ENCODE measurements at places on chromosomes 13 and 19.

DNA sequence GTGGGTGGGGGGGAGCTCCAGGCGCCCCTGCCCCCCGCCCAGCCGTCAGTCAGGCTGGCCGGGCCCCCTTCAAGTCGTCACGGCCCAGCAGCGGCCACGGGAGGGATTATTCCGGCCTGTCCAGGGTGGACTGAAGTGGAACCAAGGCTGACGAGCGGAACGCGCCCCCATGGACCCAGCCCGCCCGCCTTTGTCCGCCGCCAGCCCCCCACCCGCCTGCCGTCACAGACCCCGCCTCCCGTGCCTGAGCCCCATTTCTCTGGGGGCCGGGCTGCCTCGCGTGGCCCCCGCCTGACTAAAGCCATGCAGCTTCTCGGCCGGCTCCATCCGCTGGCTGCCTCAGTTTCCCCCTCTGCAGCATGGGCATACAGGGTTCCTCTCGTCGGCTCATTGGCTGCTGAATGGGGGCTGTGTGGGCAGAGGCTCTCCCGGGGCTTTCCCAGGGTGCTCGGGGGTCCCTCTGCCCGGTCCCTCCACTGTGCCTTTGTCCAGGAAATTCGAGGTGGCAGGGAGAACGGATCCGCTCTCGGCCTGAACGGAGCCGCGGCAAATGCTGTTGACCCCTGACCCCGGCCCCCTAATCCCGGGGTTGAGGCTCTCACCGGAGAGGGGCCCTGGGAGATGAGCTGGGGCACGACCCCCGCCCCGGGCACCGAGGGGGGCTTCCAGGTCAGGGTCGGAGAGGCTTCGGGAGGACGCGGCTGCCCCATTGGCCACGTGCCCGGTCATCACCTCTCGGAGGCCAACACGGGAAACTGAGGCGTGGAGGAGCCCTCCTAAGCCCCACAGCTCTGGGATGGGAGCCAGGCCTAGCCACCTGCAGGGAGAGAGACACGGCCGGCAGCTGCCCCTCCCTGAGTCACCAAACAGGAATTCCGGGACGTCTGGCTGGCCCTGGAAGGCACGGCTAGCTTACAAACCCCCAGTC is 27.4 kb downstream of the EFNA2 start:
- no peak for DNase-seq

DNA sequence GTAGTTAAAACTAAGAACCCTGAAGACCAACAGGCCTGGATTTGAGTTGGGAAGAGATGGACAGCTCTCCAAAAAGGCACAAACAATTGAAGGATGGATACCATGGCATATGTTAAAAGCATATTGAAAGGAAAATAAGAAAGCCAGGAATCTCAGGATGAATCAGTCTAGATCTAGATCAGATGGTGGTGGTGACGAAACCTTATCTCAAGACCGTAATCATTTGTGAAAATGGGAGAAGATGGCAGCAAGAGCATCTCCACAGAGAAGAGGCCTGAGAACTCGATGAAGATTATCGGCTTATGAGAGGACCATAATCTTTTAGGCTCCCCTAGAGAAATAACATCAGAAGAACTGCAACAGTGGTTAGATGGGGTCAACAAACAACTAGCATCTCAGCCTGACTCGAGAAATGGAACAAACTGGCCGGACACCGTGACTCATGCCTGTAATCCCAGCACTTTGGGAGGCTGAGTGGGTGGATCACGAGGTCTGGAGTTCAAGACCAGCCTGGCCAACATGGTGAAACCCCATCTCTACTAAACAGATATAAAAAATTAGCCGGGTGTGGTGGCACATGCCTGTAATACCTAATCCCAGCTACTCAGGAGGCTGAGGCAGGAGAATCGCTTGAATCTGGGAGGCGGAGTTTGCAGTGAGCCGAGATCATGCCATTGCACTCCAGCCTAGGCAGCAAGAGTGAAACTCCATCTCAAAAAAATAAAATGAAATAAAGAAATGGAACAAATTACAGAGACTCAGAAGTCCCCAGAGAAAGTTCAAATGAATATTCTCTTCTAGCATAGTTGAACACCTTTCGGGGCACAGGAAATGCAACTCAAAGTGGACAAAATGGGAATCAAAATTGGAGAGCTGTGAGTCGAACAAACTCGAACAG is 47.6 kb downstream of the FOXO1 start:
- DNase-seq: no peak

- no peak for DNase-seq
Measured at GRCh38 chr19:48645620-48646000, 377 bp downstream of the CA11 start.

GRCh38 chr13:105428811-105429210 is 1106.7 kb downstream of the EFNB2 start:
- DNase-seq: no peak

DNA sequence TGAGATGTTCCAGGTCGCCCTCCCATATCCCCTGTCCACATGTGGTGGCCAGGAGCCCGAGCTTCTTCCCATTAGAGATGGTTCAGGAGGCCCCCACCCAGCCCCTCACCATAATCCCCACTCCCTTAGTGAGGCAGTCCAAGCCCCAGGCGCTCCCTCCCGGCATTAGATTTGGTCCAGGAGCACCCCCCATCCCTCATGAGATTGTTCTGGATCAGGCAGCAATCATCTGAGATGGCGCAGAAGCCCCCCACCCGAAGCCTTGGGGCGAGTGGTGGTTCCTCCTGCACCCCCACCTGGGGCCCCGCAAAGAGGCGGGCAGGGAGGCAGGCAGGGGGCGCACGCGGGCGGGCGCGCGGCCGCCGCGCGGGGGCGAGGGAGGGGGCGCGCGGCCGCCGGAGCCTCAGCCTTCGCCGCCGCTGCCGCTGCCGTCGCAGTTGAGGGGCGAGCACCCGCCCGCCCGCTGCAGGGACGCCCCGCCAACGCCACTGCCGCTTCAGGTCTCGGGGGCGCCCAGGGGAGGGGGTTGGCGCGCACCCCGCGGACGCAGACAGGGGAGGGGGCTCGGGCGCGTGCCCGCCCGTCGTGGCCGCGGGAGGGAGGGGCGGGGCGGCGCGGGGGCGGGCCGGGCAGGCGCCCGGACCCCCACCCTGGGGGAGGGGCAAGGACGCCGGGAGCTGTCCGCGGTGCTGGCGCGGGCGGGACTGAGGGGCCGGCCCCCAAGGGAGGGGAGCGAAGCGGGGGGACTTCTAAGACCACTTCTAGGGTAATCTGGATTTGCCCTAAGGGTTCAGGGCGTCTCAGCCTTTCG is 46.4 kb upstream of the SHKBP1 start:
- no peak for DNase-seq

DNA sequence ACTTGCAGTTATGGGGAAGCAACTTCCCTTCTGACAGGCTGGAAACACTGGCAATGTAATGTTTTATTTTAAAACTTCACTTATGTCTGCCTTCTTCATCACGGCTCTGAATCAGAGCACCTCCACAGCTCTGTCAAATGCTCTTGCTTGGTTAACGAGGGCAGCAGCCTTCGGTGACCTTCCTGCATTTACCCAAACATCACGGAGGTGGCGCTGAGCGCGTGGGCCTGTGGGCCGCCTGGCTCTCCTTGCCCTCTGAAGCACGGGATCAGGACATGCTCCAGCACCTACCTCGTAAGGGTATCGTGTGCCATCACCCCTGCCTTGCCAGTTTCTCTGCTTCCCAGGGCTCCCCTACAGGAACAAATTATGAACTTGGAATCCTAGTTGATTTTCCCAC is 310.0 kb downstream of the TEX29 start:
- no peak for DNase-seq

DNA sequence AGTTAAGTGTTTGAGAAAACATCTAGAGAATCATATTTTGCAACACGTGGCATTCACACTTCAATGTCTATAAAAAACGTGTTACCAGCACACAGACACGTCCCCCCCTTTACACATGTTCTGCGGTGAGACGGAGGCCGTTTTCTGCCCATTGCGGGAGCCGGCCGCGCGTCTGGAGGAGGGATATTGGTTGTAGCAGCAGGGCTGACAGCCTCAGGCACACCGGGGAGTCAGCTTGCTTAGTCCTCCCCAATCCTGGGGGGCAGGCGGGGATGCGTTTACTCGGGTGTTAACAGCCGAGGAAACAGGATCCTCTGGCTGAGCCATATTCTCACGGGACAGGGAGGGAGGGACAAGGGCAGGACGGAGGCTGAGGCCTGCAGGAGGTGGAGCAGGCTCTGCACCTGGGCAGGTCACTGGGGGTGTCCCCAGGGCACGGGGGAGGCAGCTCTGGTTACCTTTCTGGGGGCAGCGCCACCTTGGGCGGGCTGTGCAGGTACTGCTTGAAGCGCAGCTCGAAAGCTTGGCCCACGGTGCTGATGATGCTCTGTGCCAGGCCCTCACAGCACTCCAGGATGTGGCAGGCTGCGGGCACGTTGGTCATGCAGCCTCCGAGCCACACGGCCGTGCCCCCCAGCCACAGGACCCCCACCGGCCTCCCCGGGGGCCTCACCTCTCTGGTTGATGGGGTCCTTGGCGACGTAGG is 25.0 kb downstream of the SHC2 start:
- DNase-seq: no peak

GRCh38 chr13:51608857-51609406 is 24.7 kb downstream of the WDFY2 start:
- DNase-seq: no peak

GRCh38 chr19:10874024-10874423 is 2.7 kb downstream of the CARM1 start:
- DNase-seq: no peak

- no peak for DNase-seq
Measured at GRCh38 chr13:35994131-35994966, 136.8 kb downstream of the DCLK1 start.

DNA sequence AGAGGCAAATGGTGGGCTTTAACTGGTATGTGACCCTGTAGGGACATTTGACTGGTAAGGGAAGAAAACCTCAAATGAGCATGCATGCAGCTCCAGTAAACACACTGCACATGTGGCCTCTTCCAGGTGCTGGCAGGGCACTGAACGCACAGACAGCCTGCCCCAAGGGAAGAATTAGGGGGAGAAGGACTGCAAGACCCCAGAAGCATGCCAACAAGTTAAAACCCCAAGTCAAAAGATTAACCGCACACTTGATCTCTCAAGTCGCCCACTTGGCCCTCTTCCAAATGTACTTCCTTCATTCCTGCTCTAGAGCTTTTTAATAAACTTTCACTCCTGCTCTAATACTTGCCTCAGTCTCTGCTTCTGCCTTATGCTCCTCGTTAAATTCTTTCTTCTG is 46.9 kb upstream of the SLITRK1 start:
- no peak for DNase-seq

DNA sequence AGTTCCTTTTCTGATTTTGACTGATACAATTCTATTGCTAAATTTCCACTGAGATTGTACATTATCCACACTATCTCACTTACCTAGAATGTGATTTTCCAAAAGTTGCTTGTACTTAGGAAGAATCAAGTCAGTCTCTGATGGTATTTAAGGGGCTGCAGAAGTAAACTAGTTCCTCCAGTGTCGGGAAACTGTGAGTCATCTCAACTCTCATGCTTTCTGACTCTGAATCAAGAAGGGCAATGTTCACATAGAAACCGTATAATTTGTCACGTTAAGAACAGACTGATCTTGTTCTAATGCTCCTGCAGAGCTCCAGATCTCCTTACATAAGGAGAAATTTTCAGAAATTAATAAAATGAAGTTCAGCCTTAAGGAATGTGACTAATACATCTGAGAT is 369.3 kb downstream of the KLF5 start:
- DNase-seq: no peak

DNA sequence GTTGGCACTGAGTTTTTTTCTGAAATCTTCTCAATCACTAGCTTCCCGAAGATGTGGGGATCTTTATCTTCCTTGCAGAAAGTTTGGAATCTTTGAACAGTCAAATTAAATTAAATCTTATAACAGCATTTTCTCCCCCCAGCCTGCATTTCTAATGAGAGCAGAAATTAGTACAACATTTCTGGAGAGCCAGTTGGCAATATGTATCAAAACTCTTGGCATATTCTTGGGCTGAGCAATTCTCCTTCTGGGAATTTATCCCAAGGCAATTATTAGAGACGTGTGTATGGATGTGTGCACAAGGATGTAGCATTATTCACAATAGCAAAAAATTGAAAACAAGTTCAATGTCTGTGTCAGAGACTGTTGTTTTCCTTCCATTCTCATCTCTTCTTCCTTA is 159.5 kb downstream of the OLFM4 start:
- DNase-seq: no peak

- peak; percentile 45 for DNase-seq
Measured at GRCh38 chr19:13588957-13589833, 82.9 kb upstream of the CACNA1A start.

GRCh38 chr13:38661010-38661675 is 25.7 kb upstream of the FREM2 start:
- DNase-seq: no peak

GRCh38 chr19:47438793-47439220 is 19.5 kb upstream of the MEIS3 start:
- DNase-seq: no peak

GRCh38 chr13:112510002-112510780 is 77.8 kb downstream of the TUBGCP3 start:
- no peak for DNase-seq

DNA sequence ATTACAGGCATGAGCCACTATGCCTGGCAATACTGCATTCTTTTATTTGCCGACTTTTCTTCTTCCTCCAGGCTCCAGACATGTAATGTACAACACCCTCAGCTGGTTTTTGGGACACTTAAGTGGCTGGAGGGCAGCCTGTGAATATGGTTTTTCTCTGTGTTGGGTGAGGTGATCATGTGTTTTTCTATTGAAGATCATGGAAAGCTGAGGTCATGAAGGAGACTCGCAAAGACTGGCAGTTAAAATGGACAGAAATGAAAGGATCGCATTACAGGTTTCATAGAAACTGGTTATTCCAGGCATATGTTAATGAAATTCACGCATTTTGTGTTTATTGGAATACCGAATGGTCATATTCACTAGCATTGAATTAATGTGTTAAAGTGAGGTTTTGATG is 85.2 kb upstream of the RNF113B start:
- DNase-seq: no peak

GRCh38 chr19:31439270-31439573 is 90.0 kb upstream of the TSHZ3 start:
- no peak for DNase-seq

DNA sequence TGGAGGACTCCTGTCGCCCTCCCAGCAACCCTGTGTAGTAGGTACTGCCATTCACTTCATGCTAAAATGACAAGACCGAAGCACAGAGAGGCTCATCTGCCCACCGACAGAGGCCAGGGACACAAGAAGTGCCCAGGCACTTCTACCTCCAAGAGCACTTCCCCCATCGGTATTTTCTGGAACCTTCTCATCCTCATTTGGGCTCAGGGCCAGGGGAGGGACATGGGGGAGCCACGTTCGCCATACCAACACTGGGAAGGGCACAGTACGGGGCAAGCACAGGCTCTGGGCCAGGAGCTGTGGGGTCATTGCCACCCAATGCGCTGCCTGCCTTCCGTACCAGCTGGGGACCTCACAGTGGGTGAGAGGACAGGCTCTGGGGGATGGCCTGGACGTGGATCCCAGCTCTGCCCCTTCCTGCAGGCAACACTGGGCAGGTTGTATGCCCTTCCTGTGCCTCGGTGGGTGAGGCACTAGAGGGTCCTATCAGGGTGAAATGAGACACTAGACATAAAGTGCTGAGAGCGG is 21.3 kb upstream of the CCNP start:
- DNase-seq: no peak

GRCh38 chr13:32600890-32601289 is 14.6 kb downstream of the PDS5B start:
- no peak for DNase-seq

GRCh38 chr13:73338389-73338788 is 279.6 kb downstream of the KLF5 start:
- no peak for DNase-seq

- DNase-seq: no peak
Measured at GRCh38 chr19:38714354-38714778, 29.9 kb downstream of the CAPN12 start.
